Naive thymus-derived CD4-positive, alpha-beta T cell (primary cell): ENCODE measurements at places on chromosomes 2 and 18. TPM values are rescaled to one million over a fixed set of nuclear protein-coding genes. Genes with fewer than 3 reads are reported as not detected.

The TMEM178A gene
- total RNA-seq = 0.43 TPM

GRCh38 chr2:96792772-96793749, 23.0 kb upstream of the CNNM3 start:
- DNase-seq = no peak

GRCh38 chr2:5984946-5985345, 292.8 kb downstream of the SOX11 start:
- no peak for DNase-seq

The RNU2-63P gene
- 14.5 and 22.7 TPM in 2 replicates for total RNA-seq

The GALR1 gene
- not detected in 2 replicates for total RNA-seq

The CCDC150 gene
- 1.0 TPM for total RNA-seq

DNA sequence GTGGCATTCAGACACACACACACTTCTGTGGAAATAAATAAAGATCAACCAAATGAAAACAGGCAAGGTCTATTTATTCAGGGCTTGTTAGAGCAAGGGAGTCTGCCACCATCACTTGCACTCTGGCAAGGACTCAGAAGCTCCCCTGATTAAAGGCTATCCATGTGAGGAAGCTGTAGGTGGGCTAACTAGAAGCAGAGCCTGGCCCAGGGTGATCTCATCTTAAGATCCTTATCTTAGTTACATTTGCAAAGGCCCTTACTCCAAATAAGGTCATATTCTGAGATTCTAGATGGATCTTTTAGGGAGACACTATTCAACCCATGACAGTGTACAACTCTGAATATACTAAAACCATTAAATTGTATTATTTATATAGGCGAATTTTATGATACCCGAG, 190.0 kb upstream of the SRD5A2 start:
- DNase-seq = no peak

DNA sequence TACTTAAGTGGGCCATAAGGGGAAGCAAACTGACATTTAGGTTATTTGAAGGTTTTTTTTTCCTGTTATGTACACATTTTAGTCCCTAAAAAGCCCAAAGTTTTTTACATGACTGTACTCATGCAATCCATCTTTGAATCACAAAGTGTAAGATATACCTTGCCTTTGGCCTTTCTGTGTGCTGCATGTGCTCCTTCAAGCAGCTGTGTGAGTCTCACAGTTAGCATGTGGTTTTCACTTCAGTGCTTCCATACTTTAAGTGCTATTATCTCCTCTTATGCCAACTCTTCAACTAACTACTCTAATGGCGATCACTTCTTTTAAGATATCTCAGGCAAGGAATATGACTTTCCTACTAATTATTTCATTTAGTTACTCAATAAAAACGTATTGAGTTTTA, 597.1 kb upstream of the ACVR2A start:
- DNase-seq = no peak

The GPR45 gene
- not detected for total RNA-seq

DNA sequence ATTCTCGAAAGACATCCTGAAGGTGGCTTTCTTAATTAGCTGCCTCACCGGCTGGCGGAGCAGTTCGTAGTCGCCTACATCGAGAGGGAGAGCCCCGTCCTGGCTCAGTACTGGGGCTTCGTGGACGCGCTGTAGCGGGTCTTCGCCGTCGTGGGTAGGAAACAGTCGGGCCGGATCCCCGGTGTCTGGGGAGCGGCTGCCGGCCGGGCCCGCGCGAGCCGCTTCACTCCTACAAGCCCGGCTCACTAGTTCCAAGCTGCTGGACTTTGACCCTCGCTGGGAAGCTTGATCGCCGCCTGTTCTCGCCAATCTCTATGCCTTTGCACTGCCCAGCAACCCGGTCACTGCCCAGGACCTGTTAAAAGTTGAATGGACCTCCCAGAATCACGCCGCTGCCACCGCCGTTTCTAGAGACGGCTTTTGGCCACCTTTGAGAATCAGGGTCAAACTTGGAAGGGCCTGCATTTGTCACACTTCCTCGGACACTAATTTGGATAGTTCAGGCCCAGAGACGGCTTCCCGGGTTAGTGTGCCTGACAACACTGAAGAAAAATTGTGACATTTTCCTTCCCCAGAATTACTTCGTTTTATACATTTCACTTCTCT, 41.4 kb upstream of the AKAIN1 start:
- DNase-seq = peak; percentile 12

The SPR gene
- 0.24 TPM for total RNA-seq

DNA sequence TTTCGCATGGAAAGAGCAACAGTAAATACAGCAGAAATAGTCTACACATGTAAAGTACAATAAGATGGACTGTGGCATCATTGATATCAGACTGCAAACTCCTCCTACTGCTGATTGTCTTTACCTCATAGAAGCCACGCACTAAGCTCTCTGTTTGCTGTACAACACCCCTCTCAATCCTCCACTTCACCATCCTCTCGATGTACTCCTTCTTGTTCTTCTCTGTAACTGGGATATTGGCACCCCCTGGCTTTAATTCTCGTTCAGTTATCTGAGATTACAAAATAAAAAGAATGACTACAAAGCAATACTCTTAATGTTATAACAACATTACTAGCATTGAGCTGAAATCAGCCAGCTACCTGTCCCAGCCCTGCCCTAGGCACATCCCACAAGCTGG, 49.3 kb upstream of the STK17B start:
- DNase-seq = no peak

DNA sequence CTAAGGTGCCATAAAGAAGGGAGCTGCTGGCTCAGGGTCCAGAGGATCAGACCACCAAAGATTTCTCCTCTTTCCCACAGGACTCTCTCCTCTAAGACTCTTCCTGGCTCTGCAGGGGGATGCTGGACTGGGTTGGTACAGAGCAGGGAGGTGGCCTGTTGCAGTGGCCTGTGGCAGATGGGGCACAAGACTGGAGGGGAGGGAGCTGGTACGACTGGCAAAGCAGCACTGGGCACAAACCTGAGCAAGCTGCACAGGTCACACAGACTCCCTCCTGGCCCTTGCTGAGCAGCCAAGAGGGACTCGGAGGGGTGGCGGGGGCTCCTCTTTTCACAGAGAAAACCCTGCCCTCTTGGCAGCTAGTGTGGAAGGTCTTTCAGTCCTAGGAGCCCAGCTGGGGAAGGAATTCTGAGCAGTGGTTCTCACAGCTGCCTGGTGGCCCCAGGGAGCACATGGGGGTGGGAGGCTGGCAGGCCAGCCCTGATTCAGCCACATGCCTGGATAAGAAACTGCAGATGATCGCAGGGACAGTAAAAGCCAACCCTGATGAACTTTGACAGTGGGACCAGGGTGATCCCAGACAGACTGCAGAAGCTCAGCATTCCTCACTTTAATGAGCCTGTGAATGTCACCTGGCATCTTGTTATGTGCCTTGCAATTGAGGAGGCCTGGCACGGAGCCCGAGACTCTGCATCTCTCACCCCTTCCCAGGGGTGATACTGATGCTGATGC, 32.5 kb upstream of the ACAA2 start:
- DNase-seq = no peak

DNA sequence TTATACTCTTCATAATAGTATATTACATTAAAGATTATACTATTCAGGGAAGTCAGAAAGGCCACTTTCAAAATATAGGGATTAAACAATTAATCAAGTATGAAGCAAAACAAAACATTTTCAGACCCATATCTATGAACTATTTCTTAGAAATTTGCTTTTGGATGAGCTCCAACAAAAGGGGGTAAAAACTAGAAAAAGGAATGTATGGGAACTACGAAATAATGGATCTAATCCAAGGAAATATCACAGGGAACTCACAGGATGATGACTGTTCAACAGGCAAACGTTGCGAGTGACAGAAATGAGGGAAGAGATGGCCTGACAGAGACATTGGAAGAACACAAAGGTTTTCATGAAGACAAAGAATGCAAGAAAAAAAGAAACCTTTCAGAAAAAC, 27.9 kb downstream of the G6PC2 start:
- DNase-seq = no peak

DNA sequence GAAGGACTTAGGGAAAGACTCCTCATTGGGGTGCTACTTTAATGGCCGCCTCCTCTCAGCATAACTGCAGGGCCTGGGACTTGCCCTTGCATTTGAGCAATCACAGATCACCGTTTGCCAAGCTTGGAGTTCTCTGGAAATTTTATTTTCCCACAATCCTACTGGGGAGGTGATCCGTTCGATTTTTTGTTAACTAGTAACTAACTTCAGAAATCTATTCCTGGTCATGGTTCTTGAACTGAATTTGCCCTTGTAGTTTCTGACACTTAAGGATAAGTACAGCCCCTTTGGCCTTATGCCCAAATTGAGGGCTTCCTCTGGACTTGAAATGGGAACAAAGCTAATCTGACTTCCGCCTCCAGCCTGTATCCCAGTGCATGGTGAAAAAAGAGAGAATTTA, 60.5 kb upstream of the ST3GAL5 start:
- no peak for DNase-seq

The MC4R gene
- total RNA-seq = not detected

The RAMP1 gene
- 0.59 TPM for total RNA-seq

DNA sequence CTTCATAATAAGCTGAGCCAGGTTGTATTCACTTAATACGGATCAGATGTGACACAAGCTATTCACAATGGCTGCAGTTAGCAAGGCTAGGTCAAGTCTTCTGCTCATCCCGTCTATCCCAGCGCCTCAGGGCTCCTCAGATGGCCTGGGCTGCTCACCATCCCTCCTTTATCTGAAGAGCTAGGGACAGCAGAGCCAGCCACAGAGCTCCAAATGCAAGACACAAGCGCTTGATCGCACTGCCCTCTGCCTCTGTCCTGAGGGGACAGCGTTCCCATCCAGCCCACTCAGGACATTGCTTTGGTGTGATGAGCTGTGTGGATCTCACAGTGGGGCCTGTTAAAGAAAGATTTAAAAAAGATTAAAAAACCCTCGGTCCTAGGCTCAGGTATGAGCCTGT, 254.4 kb upstream of the HS6ST1 start:
- DNase-seq = no peak

- no peak for DNase-seq
These were observed 14.1 kb downstream of the LTBP1 start for GRCh38 chr2:32960647-32961403.

The DCDC2C gene
- total RNA-seq = not detected

GRCh38 chr2:73610111-73610510, 32.1 kb downstream of the NAT8 start:
- no peak for DNase-seq

DNA sequence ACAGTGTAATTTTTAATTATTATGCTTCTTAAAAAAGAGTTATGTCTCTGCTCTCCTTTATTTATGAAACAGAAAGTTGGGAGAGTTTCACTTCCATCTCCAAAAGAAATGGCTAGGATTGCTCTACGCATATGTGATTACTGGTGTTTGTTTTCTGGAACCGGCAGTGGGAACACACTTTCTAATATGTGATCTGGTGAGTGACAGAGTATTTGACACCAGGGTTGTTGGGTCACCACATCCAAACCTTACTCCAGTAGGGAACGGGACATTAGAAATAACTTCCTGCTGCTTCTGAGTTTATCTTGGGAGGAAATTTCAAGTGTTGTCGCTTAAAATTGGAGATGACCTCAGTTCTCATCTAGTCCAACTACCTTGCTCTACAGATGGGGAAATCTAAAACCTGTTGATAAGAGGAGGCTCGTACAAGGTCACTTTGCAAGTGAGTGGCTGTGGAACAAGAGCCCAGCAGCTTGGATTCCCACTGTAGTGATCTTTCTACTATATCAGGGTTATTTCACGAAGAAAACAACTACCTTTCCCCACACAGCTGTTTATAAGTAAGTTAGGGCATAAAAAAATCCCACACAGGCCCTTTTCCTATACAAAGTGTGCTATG, 108.5 kb downstream of the TTC32 start:
- DNase-seq = no peak

The SPDYA gene
- total RNA-seq = 9.8 TPM

DNA sequence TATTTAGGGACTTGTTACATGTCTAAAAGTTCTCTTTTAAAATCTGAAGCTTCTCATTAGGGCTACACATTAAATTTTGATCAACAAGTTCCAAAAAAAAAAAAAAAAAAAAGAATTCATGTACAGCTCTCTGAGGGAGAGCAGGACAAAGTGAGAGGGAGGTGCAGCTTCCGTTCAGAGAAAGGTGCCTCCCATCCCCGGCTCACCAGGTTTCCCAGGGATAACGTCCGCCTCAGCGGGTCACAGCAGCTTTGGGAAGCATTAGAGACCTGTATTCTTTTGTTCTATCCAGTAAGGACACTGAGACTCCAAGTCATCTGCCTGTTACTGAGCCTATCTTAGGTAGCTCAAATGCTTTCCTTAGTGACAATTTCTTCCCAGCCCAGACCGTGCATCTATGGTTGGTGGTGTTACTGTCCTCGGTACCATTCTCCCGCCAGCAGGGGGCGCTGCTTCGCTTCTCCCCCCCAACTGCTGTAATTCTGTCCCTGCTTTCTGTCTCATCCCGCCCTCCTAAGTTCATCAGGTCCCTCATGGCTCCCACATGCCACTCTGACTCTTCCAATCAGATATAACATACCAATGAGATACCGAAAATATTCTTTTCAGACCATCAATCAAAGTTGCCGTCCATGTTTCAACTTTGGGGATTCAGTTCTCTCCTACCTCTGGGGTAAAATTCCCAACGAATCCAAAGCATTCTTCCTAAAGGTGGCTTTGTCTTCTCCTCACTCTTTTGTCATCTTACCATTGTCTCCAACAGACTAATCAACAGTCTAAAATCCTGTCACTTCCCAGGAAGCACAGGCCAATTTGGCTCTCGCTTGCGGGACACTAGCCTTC, 466.5 kb downstream of the METTL4 start:
- DNase-seq = peak; percentile 4

DNA sequence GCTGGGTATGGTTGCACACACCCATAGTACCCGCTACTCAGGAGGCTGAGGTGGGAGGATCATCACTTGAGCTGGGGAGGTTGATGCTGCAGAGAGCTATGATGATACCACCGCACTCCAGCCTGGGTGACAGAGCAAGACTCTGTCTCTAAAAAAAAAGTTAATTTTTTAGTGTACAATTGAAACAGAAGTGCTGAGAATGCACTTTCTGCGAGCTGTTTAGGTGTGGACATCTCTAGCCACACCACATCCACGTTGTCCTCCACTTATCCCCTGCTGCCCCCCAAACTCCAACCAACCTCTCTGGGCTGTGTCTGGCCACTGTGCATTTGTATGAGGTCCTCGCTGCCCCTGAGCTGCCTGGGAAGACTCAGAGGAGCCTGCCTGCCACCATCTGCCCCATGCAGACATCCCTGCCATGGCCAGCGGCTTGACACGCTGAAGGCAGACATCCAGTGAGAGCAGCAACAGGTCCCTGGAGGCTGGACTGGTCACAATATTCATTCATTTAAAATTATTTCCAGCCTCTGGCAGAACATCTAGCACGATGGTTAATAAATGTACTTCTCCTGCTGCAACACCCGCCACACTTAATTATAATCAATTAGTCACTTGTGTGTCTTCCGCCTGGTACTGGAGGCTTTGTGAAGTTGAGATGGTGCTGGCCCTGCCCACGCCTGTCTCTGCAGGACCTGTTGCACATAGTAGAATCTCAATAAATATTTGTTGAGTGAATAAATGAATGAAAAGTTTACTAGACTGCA, 3.7 kb upstream of the AFF3 start:
- no peak for DNase-seq

The PTPN4 gene
- total RNA-seq = 118 TPM

- DNase-seq = no peak
These were observed 654.8 kb downstream of the SLC4A3 start for GRCh38 chr2:220282236-220282635.
